GM12891 (cell line): ENCODE measurements at places on chromosomes 6 and 20.

GRCh38 chr6:88013554-88013953 lies 34.1 kb upstream of the SPACA1 start:
- no peak for DNase-seq

DNA sequence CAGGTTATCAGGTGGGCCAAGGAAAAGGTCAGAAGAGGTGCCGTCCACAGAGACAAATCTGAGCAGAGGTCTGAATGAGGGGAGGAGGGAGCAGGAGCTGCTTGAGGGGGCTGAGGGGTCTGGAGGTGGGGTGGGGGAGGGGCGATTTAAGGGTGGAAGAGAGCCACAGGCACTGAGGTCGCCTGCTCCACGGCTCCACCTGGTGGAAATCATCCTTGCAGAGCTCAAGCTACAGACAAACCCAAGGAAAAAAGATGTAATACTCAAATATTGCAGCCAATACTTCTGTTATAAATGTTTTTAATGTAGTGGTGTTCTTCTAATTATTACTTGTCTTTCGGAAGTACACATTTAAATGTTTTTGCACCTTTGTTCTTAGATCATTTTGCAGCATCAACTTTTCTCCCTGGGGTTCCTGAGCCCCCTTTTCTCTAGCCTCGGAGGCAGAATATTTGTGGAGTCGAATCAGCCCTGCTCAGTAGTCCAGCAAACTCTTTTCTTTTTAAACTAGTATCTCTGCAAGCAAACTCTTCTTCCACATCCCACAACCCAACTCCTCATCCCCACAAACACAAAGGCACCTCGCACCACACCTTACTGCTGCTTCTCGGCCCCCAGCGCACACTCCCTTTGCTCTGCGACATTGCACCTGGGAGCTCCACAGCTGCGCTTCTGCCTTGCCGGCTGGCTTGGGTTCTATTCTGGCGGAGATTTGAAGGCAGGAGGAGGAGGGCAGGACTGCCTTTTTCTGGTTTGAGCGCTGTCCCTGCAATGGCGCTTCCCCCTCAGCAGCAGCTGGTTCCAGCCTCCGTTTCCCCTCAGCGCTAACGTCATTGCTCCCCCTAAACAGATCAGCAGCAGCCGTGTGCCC lies 51.0 kb upstream of the TFAP2A start:
- no peak for DNase-seq

GRCh38 chr20:63121749-63122405 lies 94.1 kb downstream of the YTHDF1 start:
- DNase-seq = no peak

- no peak for DNase-seq
Measured at GRCh38 chr6:42365021-42365420, 86.7 kb downstream of the TRERF1 start.
